ENCODE measurements at places on chromosomes 5 and 9. TPM values are rescaled to one million over a fixed set of nuclear protein-coding genes. Genes with fewer than 3 reads are reported as not detected.

Gene GZMA
- total RNA-seq, result not detected

Gene NACC2
- 18.0 TPM for total RNA-seq

Gene TAF11L10
- not detected for total RNA-seq

Gene APBA1
- total RNA-seq, result 93.2 TPM

Gene THBS4
- total RNA-seq, result 11.8 TPM

Gene IFNA16
- total RNA-seq, result not detected

Gene FBLL1
- total RNA-seq, result 53.7 TPM

Gene TNIP1
- 16.8 TPM for total RNA-seq

Gene OTP
- 3.2 TPM for total RNA-seq

Gene ORM2
- not detected for total RNA-seq

Gene NUTM2F
- total RNA-seq, result not detected

Gene ERAP2
- total RNA-seq, result 12.7 TPM

Gene CTSV
- 0.46 TPM for total RNA-seq

Gene ABLIM3
- 53.1 TPM for total RNA-seq

Gene SHOC1
- not detected for total RNA-seq

Gene SCGB3A1
- total RNA-seq, result not detected

Gene PCDHA1
- total RNA-seq, result 13.8 TPM

Gene FAM78A
- total RNA-seq, result 2.5 TPM

Gene FGF10
- total RNA-seq, result 8.3 TPM

Gene IFNA21
- total RNA-seq, result not detected

Gene ARHGEF37
- 3.0 TPM for total RNA-seq

Gene GNA14
- 1.4 TPM for total RNA-seq

Gene PCBD2
- total RNA-seq, result 10.4 TPM

Gene NAIP
- 26.8 TPM for total RNA-seq

Gene PCDHGB6
- 17.8 TPM for total RNA-seq

Gene GABRB2
- total RNA-seq, result 117 TPM

Gene C5orf46
- not detected for total RNA-seq

Gene PCSK1
- 19.1 TPM for total RNA-seq

Gene POLK
- 48.7 TPM for total RNA-seq

Gene RNF208
- total RNA-seq, result 1.8 TPM

Gene CCL27
- 0.69 TPM for total RNA-seq

Gene CDKN2B
- total RNA-seq, result 0.92 TPM

Gene SCGB3A2
- not detected for total RNA-seq

Gene CDH9
- total RNA-seq, result 57.4 TPM

Gene BASP1
- total RNA-seq, result 460 TPM

Gene SLF1
- 40.8 TPM for total RNA-seq

Gene S1PR3
- total RNA-seq, result 8.3 TPM

Gene OR13C9
- 0.46 TPM for total RNA-seq

Gene CSF1R
- 15.7 TPM for total RNA-seq

Gene HK3
- total RNA-seq, result 1.2 TPM

Gene QRFP
- total RNA-seq, result not detected

Gene ZFP37
- total RNA-seq, result 17.5 TPM

Gene SYK
- 4.2 TPM for total RNA-seq

Gene MAN2A1
- total RNA-seq, result 66.7 TPM

Gene CDC42SE2
- total RNA-seq, result 106 TPM

Gene PDE8B
- total RNA-seq, result 15.5 TPM

Gene WNK2
- 30.7 TPM for total RNA-seq

Gene FBXO4
- total RNA-seq, result 14.8 TPM

Gene PRKAA1
- 55.6 TPM for total RNA-seq

Gene FAT2
- total RNA-seq, result 7.2 TPM

Gene AFAP1L1
- 5.5 TPM for total RNA-seq

Gene GPR150
- 0.23 TPM for total RNA-seq

Gene PTPRD
- 248 TPM for total RNA-seq

Gene CEL
- 0.46 TPM for total RNA-seq

Gene TUSC1
- total RNA-seq, result 11.5 TPM

Gene SPOCK1
- total RNA-seq, result 53.3 TPM

Gene MARCOL
- total RNA-seq, result not detected

Gene TLN1
- 24.9 TPM for total RNA-seq

Gene IL5
- total RNA-seq, result not detected

All from diencephalon (tissue), 1 donor.